ENCODE measurements at places on chromosomes 5 and 9.

DNA sequence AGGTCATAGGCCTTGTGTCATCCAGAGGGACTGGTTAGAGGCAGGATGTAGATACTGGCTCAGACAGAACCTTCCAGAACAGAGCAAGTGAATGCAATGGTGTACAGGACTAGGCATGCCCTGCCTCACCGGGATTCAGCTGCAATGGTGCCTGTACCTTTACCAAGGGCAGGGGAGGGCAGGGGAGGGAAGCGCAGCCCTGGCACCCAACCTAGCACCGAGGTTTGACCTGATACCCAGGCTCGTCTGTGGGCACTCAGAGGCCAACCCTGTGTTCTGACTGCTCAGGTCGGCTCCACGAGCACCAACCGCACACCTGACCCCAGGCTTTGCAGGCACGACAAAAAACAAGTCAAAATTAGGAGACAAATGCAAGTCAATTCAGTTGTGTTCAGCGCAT lies 47.3 kb upstream of the GFPT2 start:
- no peak for DNase-seq

DNA sequence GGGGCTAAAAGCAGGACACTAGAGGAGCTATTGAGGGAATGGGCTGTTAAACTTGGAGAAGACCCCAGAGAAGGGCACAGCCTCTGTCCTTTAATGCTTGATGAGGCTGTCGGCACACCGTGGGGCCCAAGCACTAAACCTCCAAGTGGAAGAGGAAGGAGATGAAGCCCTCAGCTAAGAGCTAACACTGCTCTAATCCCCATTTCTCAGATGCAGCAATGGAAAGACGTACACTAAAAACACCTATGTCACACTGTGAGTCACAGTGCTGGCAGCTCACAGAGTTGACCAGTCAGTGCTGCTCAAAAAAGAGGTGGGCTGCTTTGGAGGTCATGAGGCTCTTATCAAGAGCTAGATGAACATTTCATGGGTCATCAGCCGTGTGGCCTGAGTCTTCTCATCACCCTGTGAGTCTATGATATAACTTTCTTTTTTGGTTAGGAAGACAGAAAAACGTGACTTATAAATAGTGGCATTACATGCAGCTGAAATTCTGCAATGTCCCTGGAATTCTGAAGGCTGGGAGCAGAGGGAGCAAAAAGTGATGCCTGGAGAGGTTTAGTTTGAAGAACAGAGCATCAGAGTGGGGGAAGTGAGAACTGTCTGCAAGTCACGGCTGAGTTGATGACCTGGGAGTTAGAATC lies 21.5 kb downstream of the TNFSF8 start:
- no peak for DNase-seq

GRCh38 chr5:158626718-158627117 lies 473.0 kb downstream of the EBF1 start:
- DNase-seq = no peak

DNA sequence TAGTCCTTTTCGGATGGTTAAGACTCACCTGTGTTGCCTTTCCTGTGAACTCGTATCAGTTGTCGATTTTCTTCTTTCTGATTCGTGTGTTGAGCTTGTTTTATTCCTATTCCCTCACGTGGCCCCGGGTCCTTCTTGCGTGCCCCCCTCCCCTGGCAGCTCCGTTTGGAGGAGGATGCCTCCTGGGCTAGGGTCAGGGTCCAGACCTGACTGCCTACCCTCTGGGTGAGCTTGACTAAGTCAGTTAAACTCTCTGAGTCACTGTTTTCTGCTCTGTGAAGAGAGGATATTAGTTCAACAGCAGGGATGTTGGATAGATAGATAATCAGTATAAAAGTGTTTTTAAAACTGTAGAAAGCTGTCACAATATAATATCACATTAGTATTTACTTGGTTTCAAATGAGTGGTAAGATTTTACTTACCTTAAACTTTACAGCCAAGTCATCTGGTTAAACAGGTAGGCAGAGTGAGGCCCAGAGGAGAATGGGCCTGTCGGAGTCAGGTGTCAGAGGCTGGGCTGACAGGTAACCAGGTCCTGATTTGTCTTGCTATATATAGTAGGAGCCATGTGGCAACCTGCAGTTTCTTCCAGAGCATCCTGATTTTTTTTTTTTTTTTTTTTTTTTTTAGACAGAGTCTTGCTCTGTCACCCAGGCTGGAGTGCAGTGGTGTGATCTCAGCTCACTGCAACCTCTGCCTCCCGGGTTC lies 24.2 kb downstream of the PPARGC1B start:
- DNase-seq = no peak

DNA sequence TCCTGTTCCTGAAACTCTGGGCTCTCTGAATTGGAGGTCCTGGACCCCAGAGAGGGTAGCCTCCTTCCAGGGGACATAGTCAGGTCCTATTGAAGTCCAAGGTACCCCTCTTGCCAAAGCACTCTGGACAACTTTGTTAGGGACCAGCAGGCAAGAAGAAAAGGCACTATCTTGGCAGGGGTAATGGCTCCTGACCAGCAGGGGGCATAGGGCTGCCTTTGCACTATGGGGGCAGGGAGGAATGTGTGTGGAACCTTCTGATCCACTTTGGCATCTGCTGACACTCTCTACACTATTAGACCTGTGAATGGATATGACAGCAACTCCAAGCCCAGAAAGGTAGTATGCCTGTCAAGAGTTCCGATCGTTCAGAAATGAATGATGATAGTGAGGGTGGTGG lies 179.0 kb upstream of the CD180 start:
- no peak for DNase-seq

DNA sequence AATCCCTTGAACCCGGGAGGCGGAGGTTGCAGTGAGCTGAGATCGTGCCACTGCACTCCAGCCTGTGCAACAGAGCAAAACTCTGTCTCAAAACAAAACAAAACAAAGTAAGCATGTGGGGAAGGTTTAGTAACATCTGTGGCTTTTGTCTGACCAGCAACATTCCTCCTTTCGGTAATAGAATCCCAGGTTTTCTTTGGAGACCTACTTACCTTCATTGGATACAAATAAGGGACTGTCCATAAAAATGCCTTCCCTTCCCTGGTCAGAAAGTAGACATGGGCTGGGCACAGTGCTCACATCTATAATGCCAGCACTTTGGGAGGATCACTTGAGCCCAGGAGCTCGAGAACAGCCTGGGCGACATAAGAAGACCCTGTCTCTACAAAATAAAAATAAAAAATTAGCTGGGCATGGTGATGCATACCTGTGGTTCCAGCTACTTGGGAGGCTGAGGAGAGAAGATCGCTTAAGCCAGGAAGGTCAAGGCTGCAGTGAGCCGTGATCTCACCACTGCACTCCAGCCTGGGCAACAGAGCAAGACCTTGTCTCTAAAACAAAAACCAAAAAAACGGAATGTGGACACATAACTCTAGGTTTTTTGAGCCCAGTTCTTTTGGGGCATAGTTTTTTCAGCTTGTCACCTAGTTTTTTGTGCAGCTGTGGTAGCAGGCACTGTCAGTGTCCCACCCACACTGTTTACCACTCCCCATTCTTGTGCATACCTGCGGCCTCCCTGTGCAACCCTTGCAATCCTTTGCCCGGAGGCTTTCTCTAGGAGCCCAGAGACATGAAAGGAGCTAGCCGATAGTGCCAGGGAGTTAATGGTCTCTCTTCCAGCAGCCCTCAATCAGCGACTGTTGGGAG lies 9.0 kb upstream of the SPINK4 start:
- DNase-seq = no peak

DNA sequence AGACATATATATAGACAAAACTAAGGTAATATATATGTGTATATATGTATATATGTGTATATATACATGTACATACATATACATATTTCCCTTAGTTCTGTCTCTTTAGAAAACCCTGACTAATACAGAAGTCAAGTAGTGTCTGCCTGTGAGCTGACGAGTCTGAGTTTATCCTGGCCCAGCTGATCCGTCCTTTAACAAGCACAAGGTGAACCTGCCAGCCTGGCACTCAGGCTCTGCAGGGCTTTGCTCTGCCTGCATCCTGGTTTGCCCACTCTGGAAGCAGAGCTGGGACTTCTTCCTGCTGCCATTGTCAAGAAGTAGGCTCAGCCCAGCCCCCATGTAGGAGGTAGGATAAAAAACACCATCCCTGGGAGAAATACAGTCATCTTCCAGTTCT lies 388.0 kb downstream of the ICE1 start:
- no peak for DNase-seq

DNA sequence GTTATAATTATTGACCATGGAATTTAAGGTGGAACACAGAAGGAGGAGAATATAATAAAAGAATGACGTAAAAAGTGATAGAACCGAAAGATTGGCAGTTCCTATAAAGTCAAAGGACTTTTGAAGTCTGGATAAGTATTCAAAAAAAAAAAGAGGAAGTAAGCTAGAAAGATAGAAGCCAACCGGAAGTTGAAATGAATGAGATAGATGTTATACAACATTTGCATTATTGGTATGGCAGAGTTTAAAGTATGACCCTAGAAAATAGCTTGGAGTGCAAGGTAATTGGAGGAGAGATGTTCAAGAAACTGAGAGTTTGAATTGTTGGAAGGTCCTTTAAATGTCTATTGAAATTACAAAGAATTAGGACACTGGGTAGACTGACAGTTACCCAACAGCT lies 293.6 kb downstream of the FER start:
- DNase-seq = no peak

DNA sequence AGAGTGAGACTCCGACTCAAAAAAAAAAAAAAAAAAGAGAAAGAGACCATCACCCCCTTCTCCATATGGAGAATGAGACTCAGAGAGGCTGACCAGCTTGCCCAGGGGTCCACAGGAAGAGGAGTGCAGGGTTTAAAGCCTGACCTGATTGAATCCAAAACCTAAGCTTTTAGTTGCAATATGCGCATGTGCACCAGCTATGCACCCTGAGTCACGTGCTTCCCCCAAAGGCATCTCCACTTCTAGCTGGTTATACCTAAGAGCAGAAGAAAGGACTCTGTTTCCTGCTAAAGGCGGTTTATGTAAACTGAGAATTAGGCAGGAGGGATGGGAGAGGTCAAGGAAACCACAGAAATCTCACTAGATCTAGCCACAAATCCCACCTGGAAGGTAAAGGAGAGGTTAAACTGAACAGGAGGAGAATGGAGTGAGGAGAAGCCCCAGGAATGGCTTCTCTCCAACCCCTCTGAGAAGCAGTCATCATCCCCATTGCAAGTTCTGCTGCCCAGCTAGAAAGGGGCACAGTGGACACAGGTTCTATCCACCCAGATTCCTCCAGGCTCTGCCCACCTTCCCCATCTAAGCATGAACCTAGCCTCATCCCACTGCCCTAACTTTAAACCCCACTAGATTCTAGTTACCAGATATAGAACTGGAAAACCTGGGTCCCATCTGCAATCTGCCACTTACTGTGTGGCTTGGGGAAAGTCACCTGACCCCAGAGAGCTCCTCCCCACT lies 171.3 kb downstream of the ACTL7B start:
- no peak for DNase-seq

- DNase-seq = no peak
These were observed 961 bp downstream of the DPP7 start for GRCh38 chr9:137113385-137114159.

DNA sequence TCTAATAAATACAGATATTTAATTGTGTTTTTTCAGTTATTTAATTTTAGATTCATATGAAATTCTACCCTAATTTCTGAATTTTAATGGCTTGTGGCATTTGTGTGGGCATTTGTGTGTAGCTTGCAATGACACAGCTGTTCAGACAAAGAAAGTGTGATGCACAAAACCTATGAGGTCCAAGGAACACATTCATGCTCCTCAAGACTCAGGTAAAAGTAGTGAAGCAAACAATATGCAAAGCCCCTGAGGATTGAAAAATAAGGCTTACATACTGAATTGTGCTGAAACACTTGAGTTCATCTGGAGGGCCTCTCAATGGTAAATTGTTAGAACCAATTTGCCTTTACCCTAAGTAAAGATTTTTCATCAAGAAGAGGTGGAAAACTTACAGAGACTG lies 28.1 kb downstream of the IL7R start:
- DNase-seq = no peak

DNA sequence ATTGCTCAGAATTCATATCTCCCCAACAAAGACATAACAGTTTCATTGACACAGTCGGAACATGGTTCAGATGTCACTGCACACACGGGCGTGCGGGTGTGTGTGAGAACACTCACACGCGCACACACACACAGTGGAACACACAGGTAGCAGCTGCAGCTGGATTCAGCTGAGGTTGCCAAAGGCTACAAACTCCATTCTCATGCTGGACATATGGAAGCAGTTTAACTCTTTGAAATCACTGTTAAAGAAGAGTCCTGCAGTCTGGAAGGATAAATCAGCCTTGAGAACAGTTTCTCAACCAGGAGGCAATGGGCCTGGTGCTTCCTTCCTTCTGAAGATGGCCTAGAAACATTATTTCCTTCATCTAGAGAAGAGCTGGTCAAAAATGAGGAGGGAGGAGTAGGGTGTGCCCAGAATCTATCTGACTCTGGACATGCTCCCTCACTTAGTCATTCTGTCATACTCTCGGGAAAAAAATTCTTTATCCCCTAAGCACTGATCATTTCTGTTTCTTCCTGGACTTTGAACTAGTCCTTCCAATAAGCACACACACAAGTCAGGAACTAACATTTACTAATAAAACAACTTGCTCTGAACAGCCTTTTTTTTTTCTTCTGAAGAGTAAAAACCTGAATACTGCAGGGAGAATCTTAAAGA lies 160.6 kb downstream of the ZDHHC21 start:
- DNase-seq = no peak

DNA sequence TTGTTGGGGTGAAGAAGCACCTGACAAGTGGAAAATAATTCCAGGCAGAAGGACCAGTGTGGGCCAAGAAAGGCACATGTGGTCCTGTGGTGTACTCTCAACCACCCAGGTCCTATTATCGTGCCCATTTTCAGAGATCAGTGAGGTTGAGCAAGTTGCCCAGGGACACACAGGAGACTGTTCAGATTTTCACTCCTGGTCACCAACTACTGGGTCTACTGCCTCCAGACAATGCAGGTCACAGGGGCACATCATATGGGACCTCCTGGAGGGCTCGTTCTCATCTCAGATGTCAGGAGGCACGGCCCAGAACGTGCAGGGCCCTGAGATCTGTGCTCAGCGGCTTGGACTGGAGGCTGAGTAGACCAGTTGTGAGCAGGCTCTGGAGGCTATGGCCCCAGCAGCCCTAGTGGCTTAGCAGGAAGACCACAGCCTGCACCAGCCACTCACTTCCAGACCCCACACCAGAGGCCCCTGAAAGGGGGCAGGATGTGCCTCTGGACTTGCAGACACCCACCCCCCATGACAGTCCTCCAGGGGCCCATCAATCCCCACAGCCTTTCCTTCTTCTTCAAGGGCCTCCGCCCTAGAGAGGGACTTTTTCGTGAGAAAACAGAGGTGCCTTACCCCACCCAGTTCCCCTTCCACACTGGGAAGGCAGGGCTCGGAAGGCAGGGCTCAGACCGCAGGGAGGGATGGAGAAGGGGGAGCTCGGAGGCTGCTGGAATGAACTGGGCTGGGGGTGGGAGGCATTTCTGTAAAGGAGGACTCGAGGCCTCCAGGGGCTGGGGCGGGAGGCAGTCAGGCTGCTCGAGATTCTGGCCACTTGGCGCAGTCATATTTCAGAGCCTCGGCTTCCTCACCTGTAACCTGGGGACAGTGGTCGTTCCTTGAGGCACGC lies 82.7 kb upstream of the NEURL1B start:
- no peak for DNase-seq

GRCh38 chr5:141672841-141673813 lies 8.9 kb downstream of the ARAP3 start:
- no peak for DNase-seq

Data from stimulated activated CD8-positive, alpha-beta memory T cell treated with anti-CD3 and anti-CD28 coated beads, Interleukin-15, amount 100 ng/mL, for 1 hour (primary cell).